ENCODE measurements at places on chromosomes 4 and X.

- no peak for DNase-seq
Measured at GRCh38 chr4:54659313-54659712, 1.6 kb downstream of the KIT start.

DNA sequence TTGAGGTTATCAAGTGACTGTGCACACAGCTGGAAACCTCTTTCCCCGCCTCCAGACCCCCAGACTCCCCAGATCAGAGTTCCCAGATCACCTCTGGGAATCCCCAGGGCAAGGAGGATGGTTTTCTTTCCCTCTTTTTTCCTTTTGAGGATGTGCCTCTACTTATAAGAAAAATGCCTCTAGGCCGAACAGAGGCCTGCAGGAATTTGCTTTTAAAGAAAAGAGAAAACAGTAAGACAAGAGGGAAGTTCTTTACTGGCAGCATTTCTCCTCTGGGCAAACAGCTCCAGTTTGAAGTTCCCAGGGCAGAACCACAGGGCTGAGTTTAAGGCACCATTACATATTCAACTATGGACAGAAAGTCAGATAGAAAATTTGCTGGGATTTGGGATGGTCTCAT is 837.9 kb upstream of the LCORL start:
- no peak for DNase-seq

GRCh38 chr4:62449538-62449937 is 1249.4 kb downstream of the ADGRL3 start:
- DNase-seq, result no peak

DNA sequence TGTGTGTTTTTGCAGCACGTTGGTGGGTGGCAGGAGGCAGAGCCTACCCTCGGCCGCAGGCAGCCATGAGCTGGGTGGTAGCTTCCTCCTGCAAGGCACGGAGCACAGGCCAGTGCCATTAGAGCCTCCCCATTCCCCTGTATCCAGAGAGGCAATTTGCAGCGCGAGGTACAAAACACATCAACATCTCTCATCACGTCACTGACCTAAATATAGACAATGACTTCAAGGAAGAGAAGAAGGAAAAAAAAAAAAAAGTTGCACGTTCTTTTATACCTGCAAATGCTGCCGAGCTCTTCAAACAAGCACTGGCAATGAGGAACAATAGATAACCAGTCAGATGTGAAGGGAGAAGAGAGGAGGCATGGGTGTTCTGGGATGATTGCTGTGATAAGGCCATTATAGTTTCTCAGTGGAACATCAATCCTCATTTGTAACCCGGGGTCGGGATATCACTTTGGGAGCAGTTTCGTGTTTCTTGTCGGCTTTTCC is 159.9 kb downstream of the MGST2 start:
- no peak for DNase-seq

All from mucosa of descending colon (tissue), 3 donors.